Bone marrow (tissue), 2 donors: ENCODE measurements at places on chromosomes 2 and 18.

- no peak for DNase-seq
These were observed at the start of gene C1GALT1C1L for GRCh38 chr2:43676322-43677050. Gene C1GALT1C1L, minus strand, starts transcription at chr2:43676429. Its CDS starts 107 bp downstream, at chr2:43676322.

DNA sequence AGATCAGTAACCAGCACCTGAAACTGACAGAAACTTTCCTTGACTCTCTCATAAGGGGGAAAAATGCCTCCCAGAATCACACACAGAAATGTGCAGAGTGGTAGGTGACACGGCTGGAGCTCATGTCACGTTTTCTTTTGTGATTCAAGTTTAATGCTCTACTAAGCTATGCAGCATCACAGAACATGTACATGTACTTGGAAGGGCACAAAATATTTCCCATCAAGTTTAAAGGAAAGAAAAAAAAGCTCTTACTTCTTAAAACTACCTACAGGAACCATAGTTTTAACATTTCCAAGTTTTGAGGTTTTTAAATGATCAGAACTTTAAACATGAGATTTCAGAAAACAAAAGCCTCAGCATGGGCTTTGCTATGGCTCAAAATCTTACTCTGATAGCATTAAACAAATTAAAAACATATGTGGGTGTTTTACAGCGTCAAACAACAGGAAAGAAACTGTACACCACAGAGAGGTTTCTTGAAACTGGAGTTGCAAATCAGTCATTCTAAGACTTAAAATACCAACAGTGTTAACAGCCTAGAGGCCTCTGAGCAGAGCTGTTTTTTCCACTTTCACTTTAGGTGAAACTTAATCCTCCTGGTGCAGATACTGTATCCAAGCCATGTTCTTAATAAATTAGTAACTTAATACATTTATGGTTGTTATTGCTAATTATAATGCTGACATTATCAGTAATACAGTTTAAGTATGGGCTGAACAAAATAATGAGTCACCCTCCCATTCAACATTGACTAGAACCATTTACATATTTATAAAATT, 30.1 kb downstream of the MBP start:
- DNase-seq, result no peak

GRCh38 chr18:23756590-23757436, 67.6 kb downstream of the LAMA3 start:
- no peak for DNase-seq

GRCh38 chr2:142870526-142870925, 6.9 kb upstream of the KYNU start:
- DNase-seq, result no peak

- DNase-seq, result no peak
These were observed 523.5 kb downstream of the ARHGAP15 start for GRCh38 chr2:143652692-143653091.

DNA sequence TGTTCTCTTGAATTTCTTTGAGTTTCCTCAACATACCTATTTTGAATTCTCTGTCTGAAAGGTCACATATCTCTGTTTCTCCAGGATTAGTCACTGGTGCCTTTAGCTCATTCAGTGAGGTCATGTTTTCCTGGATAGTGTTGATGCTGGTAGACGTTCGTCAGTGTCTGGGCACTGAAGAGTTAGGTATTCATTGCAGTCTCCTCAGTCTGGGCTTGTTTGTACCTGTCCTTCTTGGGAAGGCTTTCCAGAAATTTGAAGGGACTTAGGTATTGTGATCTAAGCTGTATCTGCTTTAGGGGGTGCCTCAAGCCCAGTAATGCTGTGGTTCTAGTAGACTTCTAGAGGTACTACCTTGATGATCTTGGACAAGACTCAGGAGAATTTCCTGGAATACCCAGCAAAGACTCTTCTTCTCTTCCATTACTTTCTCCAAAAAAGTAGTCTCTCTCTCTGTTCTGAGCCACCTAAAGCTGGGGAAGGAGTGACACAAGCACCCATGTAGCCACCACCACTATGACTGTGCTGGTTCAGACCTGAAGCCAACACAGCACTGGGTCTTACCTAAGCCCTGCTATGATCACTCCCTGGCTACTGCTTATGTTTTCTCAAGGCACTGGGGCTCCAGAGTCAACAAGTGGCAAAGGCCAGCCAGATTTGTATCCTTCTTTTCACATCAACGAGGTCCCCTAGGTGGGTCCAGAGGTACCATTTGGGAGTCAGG, 852.0 kb downstream of the BCL11A start:
- no peak for DNase-seq

DNA sequence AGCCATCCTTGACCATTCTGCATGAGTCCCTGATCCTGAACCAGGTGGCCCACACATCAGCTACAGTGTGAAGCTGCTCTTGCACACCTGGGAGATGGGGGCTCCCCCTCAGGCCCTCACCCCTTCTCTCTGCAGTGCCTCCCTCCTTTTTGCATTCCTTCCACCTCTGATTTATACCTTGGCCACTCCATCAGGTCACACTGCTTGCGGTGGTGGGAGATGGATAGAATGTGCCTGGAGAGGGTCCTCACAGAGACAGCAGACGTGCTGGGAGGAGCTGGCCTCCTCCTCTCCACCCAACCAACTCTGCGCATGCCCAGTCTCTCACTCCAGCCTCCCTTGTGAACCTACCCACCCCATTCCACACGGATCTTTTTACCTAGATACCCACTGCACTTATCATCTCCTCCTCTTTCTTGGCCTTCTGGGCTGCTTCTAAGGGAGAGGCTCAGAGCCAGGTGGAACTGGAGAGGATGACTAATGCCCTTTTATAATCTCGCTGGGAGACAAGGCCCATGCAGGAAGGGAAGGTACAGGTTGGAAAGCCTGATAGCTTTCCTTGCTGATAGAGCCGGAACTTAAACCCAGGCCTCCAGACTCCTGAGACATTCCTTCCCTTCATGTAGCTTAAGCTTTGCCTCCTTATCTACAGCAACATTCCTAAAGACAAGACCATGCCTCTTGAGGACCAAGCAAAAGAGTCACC, 205.1 kb downstream of the ZBTB7C start:
- no peak for DNase-seq

DNA sequence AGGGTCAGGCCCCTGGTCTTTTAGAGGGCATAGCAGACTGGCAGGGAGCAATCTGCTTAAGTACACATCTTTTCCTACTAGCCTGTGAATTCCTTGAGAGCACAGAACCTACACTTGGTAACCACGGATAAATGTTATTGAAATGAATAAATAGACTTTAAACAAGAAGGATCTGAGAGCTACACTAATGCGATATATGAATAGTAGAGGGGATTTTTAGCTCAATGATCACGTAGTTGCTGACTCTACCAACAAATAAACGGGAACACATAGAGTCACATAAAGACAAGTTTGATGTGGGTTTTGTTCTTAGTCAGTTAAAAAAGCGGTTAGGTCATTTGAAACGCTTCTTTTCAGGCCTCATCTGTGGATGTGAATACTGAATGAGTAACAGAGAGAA, 290.3 kb upstream of the CCDC68 start:
- DNase-seq, result no peak

- no peak for DNase-seq
These were observed 21.7 kb upstream of the SP100 start for GRCh38 chr2:230394301-230394700.

GRCh38 chr2:46410273-46411244, 68.8 kb upstream of the TMEM247 start:
- DNase-seq, result no peak

DNA sequence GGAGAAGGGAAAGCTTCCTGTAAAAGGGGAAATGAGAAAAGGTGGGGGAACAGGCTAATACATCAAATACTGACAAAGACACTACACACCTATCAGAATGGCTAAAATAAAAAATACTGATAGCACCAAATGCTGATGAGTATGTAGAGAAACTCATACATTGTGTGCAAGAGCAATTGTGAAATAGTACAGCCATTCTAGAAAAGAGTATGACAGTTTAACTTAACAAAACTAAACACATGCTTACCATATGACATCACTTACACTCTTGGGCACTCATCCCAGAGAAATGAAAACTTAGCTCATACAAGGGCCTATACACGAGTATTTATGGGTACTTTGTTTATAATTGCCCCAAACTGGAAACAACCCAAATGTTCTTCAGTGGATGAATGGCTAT, 53.4 kb downstream of the ZNF638 start:
- DNase-seq, result no peak

DNA sequence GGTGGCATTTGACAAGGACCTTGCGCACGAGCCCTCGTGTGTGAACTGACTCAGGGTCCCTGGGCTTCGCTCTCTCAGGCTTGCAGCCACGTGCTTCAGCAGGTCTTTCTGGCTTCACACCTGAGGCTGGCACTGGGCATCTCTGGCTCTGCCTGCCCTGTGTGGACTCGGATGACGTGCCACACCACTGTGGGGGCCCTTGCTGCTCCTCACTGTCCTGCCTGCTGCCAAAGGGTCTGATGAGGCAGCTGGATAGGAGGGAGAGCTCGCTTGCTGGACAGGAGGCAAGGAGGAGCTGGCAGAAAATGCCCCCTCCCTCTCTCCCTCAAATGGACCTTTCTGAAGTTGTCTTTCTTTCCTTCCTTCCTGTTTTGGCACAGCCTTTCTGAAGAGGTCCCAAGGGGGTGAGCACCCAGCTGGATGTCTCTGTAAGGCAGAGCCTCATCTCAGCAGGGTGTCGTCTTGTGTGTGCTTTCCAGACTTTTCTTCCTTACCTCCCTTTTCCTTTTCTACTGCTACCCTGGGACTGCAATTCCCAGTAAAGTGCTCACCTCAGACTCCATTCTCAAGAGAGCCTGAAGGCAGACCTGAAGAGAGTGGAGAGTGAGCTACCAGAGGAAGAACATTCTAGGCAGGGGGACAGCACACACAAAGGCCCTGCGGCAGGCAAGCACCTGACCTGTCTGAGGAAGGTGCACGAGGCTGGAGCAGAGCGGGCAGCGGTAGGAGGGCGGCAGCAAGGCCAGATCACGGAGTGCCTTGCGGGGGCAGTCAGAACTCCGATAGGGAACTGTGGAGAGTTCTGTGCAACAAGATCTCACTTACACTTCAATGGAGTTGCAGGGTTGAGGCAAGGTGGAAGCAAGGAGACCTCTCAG, 5.3 kb downstream of the PER2 start:
- no peak for DNase-seq

DNA sequence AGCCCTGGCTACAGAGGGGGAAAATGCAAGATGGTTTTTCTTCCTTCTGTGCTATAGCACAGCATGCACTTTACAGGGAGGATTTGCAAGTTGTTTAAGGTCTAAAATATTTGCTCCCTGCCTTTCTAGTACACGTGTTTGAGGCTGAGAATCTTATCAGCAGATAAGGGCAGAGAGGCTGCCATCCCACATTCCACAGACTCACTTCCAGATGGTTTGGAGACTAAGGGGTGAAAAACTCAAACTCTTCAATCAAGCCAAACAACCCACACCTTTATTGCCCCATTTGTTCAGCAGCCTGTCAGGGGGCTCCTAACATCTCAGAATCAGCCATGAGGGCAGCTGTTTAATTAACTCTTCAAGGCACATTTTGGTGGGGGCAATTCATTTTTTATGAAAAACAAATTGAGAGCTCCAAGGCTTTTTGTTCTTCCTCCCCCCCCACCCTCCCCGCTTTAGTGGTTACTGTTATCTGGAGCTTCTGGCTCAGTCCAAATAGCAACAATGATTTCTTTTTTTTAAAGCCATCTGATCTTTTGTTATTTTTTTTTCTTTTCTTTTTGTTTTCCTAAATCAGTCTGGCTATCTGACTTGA, 242.6 kb upstream of the NT5C1B start:
- no peak for DNase-seq

GRCh38 chr2:231531883-231532755, 1.9 kb upstream of the NMUR1 start:
- no peak for DNase-seq

- DNase-seq, result no peak
These were observed 66.3 kb upstream of the RMDN2 start for GRCh38 chr2:37858725-37859267.

DNA sequence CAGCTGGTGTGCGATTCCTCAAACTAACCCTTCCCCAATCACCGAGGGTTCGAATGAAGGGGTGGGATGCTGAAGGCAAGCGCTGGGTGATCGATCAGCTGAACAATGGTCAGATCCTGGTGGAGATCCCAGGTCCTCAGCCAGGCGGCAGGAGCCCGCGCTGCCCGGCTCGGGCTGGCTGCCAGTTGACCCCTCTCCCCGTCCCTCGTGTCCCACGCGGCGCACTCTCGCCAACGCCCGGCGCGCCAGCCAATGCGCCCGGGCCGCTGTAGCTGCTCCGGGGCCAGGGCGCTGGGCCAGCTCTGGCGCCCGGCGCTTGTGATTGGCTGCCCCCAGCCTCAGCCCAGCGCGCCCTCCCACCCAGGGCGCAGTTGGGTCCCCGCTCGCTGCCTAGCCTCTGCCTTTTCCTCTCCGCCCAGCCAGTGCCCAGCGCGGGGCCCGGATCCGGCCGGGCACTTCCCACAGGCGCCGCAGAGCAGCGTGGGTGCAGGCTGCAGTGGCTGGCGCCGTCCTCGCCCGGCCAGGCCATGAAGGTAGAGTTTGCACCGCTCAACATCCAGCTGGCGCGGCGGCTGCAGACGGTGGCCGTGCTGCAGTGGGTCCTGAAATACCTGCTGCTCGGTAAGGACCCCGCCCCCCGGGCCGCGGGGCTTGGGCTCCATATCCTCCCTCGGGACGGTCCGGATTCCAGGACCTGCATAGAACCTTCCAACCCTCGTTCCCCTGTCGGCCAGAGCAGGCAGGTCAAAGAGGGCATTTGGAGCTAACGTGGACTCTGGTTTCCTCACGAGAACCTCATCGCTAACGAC, at the start of gene MOGAT1:
TSS of gene MOGAT1 (plus strand) at position 400 of the 809 bp plus-strand sequence. CDS start at position 528, 128 bp downstream.
- no peak for DNase-seq

DNA sequence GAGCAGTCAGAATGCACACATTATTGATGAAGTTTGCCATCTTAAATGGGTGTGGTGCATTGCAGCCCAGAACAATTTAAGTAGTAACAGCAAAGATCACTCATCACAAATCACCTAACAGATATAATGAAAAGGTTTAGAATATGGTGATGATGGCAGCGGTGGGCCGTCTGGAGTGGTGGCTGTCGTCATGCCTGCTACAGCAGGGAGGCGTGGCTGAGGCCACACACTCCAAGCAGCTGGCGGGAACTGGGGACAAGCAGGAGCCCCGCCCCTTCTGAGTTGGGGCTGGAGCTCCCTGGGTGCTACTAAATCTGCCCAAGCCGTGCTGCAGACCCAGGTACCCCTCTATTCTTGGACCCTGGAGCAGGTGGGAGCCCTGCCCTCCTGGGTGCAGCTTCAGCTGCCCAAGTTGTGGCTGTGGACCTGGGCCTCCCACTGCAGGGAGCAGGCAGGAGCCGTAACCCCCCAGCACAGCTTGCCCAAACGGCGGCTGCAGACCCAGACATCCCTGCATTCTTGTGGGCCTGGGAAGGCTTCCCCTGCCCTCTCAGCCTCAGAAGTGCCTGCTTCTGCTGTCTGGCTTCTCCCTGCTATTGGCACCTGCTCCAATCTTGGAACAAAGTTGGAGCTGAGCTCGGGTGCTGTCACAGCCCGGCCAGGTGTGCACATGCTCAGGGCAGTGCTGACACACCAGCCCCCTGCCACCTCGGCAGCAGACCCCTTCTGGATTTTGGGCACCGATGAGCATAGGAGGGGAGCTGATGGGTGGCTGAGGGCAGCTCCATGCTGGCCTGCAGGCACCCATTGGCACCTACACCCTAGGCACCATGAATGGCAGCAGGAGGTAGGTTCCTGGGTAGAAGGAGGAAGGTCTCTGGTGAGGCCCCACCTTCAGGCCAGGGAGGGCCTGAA, 149.3 kb downstream of the EHBP1 start:
- DNase-seq, result no peak

DNA sequence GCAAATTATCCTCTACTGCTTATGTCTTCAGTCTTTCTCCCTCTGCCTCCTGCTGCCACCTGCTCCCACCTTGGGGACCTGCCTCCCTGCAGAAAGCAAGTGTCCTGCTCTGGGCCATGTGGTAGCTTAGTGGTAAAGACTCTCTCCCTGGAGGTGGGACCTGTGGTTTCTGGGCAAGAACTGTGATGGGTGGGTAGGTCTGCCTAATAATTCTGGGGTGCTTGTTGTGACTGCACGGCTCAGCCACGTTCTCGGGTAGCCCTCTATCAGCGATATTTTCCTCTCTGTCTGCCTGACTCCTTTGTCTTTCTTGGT, 16.4 kb upstream of the CD28 start:
- no peak for DNase-seq
